Glutamatergic neuron (in vitro differentiated cells): ENCODE measurements at places on chromosomes 1 and 21. TPM values are rescaled to one million over a fixed set of nuclear protein-coding genes. Genes with fewer than 3 reads are reported as not detected.
A peak's percentile ranks its signal among the peaks of the same experiment; 100 is the strongest.

DNA sequence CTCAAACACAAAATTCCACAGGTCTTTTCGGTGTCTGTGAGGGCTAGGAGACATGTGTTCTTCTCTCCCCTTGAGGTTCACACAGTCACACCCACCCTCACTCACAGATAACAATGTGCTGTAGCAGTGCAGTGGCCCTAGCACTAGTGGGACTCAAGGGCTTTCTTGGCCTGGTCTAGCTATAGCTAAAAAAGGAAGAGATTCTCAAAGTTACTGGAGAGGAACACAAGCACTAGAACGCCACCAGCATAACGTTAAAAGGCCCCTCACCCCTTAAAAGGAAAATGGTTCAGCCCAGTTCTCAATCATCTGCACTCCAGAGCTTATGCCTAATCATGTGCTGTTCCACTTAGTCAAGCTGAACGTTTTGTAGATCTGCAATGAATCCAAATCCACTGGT is 39.5 kb downstream of the RGS8 start:
- no peak for DNase-seq
- no peaks in the 10 kb centered on the region for H3K36me3 ChIP-seq
- peaks cover 2% of the 10 kb centered on the region for H3K4me1 ChIP-seq
- H3K4me3 ChIP-seq: no peak overlapping the region

GRCh38 chr1:235304549-235305451 is 23.2 kb downstream of the ARID4B start:
- H3K27ac ChIP-seq: peak overlapping the region; percentile 3
- H3K27me3 ChIP-seq: no peaks in the 10 kb centered on the region
- H3K4me3 ChIP-seq: no peak overlapping the region
- peaks cover 8% of the 10 kb centered on the region for H3K4me1 ChIP-seq

DNA sequence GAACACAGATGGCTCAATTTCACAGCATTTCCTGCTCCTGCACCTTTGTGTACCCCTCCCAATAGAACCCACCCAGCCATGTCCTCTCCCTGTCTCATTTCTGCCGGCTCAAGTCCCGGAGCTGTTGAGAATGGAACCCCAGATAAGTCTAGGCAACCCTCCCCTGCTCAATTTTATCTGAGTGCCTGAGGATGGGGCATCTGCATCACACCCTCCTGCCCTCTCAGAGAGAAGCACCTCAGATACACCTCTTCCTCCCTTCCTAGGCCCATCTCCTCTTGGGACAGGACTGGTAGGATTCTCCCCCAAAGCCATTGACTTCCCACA is 1.1 kb downstream of the KIF21B start:
- H3K4me3 ChIP-seq: peak overlapping the region; percentile 91
- peaks cover 12% of the 10 kb centered on the region for H3K27me3 ChIP-seq
- H3K27ac ChIP-seq: peak overlapping the region; percentile 69
- no peaks in the 10 kb centered on the region for H3K36me3 ChIP-seq

DNA sequence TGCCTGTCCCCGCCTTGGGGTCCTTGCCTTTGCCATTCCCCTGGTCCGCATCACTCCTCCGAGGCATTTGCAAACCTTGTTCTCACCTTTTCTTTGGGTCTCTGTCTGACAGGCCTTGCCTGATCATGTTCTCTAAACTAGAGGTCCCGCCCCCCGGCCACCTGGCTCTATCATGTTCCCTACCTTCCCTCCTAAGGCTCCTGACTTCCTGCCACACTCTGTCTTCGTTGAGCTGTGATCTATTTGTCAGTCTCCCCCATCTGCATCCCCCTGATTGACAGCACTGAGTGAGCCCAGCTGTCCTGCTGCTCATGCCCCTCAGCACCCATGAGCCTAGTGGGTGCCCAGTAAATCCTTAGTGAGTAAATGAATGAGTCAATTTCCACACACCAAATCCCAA is 22.8 kb downstream of the ERG start:
- no peak overlapping the region for H3K27ac ChIP-seq
- DNase-seq: no peak
- no peaks in the 10 kb centered on the region for H3K27me3 ChIP-seq
- no peaks in the 10 kb centered on the region for H3K36me3 ChIP-seq
- H3K4me1 ChIP-seq: peaks cover 4% of the 10 kb centered on the region
- no peak overlapping the region for H3K4me3 ChIP-seq

- no peak for DNase-seq
- no peaks in the 10 kb centered on the region for H3K27me3 ChIP-seq
- H3K4me3 ChIP-seq: no peak overlapping the region
- no peaks in the 10 kb centered on the region for H3K36me3 ChIP-seq
- no peaks in the 10 kb centered on the region for H3K4me1 ChIP-seq
- H3K27ac ChIP-seq: no peak overlapping the region
Observed at GRCh38 chr1:170823120-170823519, 112.2 kb upstream of the MROH9 start.

GRCh38 chr1:214120951-214121350 is 133.2 kb downstream of the PROX1 start:
- no peak for DNase-seq
- peaks cover 11% of the 10 kb centered on the region for H3K4me1 ChIP-seq
- peaks cover 15% of the 10 kb centered on the region for H3K36me3 ChIP-seq

DNA sequence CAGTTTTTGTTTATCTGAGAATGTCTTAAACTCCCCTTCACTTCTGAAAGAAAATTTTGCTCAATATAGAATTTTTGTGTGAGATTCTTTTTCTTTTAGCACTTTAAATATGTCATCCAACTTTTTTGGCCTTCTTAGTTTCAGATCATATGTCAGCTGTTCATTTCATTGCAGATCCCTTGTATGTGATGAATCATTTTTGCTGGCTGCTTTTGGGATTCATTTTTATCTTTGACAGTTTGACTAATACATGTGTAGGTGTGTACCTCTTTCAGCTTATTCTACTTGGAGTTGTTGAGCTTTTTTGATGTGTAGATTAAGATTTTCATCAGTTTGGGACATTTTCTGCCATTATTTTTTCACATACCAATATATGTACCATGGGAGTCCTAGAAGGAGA is 156.8 kb downstream of the FASLG start:
- DNase-seq: no peak
- H3K27ac ChIP-seq: no peak overlapping the region
- no peak overlapping the region for H3K4me3 ChIP-seq
- H3K36me3 ChIP-seq: no peaks in the 10 kb centered on the region

DNA sequence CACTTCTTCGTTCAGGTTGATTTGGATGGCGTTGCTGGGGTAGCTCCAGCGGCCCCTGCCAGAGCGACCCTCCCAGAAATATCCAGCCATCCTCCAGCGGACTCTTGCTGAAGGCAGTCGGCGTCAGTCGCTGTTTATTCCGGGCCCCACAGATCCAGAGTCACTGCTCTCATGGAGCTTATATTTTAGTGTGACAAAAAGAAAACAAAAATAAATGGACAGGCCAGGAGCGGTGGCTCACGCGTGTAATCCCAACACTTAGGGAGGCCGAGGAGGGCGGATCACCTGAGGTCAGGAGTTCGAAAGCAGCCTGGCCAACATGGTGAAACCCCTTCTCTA is 791 bp upstream of the CFAP298 start:
- H3K27me3 ChIP-seq: peaks cover 7% of the 10 kb centered on the region
- peak overlapping the region; percentile 96 for H3K4me3 ChIP-seq
- no peaks in the 10 kb centered on the region for H3K36me3 ChIP-seq
- H3K4me1 ChIP-seq: no peaks in the 10 kb centered on the region
- no peak for DNase-seq
- peak overlapping the region; percentile 64 for H3K27ac ChIP-seq

DNA sequence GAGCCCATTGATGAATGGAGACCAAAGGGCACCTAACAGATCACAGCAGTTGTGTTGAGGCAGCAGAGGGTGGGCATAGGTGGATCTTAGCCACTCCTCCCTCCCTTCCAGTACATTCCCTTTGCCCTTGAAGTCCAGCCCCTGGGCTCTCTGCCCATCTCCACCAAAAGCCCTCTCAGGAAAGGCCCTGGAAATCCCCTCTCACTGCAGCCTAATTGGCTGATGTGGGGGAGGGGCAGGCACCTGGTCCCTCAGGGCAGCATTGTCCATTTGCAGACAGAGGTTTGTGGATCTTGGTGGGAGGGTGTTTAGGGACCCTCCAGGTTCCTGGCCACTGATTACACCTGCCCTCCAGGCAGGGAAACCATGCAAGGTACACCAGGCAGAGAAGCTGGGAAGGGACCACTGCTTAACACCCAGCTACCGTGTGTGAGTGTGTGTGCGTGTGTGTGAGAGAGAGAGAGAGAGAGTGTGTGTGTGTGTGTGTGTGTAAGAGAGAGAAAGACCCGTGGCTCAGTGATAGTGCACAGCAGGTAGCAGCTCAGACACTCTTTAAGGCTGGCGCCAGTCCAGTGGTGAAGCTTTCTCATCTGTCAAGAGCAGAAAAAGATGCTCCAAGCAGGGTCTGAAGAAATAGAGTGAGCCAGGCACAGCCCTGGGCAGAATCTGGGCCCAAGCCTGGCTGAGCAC is 71.1 kb downstream of the MATN1 start:
- no peak for DNase-seq
- peaks cover 6% of the 10 kb centered on the region for H3K27me3 ChIP-seq
- no peak overlapping the region for H3K4me3 ChIP-seq
- no peak overlapping the region for H3K27ac ChIP-seq
- peaks cover 5% of the 10 kb centered on the region for H3K4me1 ChIP-seq
- peaks cover 8% of the 10 kb centered on the region for H3K36me3 ChIP-seq

DNA sequence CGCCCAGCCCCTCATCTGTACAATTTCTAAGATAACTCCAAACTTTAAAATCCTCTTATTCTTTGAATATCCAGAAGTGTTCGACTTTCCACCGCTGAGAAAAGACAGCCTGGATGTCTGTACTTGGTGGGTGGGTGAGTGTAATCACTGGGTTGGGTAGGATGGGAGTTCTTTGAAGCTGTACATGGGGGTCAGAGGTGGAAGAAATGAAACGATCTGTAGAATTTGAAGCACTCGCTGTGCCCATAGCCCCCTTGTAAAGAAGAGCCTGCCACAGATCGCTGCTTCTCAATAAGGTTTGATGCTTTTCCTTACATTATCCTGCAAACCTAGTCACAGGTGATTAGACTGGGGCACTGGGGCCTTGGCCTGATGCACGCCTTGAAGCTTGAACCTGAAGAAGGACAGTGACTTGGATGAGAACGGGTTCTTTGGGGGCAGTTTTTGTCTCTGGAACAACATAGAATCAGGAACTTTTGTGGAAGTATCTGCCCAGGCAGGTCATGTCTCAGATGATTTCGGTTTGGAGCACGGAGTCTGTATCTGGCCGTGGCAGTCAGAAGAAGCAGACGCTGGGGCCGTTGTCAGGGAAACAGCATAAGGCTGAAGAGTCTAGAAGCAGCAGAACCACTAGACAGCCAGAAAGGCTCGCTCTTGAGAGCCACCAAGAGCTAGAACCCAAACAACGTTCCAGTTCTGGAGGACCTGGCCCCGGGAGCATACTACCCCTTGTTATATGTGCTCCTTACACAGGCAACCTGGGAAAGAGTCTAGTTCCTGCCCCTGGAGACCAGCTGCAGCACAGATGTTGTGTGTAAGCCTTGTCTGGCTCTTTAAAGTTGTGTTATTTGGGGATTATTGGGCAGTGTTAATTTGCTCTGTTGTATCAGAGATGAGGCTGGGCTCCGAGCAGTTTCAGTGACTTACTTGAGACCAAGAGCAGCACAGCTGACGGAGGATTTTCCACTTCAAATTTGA is 45.1 kb upstream of the SCCPDH start:
- H3K4me3 ChIP-seq: peak overlapping the region; percentile 44
- H3K27me3 ChIP-seq: peaks cover 17% of the 10 kb centered on the region
- H3K4me1 ChIP-seq: peaks cover 53% of the 10 kb centered on the region
- DNase-seq: no peak
- peak overlapping the region; percentile 99 for H3K27ac ChIP-seq

DNA sequence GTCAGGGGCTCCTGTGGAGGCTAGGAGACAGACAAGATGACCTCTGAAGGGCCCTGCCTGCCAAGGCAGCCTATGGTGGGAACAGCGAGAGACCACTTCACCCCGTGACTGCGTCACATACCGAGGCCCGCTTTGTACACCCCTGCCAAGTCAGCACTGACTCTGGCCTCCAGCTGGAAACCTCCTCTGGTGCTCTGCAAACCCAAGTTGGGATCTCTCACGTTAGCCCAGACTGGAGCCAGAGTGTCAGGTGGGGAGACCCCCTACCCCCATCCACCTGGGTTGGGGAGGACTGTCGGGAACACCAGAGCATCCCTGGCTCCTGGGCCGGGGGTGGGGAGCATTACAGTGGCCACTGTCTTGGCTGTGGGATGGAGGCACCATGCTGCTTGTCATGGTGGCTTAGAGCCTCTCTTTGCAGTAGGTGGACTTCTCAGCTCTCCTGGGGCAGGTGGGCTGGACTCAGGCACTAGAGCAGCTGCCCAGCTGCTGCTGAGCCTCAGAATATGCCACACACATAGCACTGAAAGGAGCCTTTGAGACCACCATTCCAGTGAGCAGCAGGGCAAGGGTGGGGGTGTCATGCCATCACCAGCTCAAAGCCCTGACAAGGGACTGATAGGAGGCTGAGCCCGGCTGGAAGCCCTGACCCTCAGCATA is 50.4 kb downstream of the ELK4 start:
- H3K27ac ChIP-seq: no peak overlapping the region
- no peak overlapping the region for H3K4me3 ChIP-seq
- DNase-seq: no peak
- H3K4me1 ChIP-seq: peaks cover 2% of the 10 kb centered on the region
- H3K36me3 ChIP-seq: no peaks in the 10 kb centered on the region

GRCh38 chr1:161678500-161678899 is 15.6 kb downstream of the FCGR2B start:
- peaks cover 3% of the 10 kb centered on the region for H3K27me3 ChIP-seq
- no peaks in the 10 kb centered on the region for H3K36me3 ChIP-seq
- DNase-seq: no peak
- no peak overlapping the region for H3K4me3 ChIP-seq
- no peak overlapping the region for H3K27ac ChIP-seq
- H3K4me1 ChIP-seq: no peaks in the 10 kb centered on the region

DNA sequence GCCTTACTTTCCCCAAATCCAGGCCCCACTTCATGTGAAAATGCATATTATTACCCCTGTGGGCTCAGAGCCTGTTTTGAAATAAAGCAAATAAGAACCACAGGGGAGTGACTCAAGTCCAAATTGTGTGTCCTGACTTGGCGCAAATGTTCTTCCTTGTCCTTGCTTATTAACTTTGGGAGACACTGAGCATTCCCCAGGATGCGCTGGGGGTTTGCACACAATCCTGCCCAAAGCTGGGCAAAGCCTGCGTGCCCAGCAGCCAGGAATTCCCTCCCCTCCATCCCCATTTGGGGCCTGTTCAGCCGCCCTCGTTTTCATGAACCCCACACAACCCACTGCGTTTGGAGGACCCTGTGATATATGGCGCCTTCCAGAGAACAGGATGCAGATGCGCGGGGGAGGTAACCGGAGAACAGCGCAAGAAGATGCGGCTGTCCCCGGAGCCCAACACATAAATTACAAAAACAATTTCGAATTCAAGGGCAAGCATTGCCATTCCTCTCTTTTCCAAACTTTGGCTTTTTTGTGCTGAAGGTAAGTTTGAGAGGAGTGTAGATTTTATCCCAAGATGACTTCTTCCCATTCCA is 42.4 kb upstream of the CLDN14 start:
- no peak for DNase-seq
- H3K27ac ChIP-seq: no peak overlapping the region
- peaks cover 3% of the 10 kb centered on the region for H3K4me1 ChIP-seq
- no peaks in the 10 kb centered on the region for H3K27me3 ChIP-seq

GRCh38 chr1:214446772-214447556 is 104.4 kb downstream of the PTPN14 start:
- H3K27ac ChIP-seq: peak overlapping the region; percentile 67
- H3K4me1 ChIP-seq: peaks cover 41% of the 10 kb centered on the region
- H3K27me3 ChIP-seq: no peaks in the 10 kb centered on the region
- H3K36me3 ChIP-seq: no peaks in the 10 kb centered on the region

The RGS18 gene
- not detected for total RNA-seq

The GBP6 gene
- not detected for total RNA-seq

The COL8A2 gene
- total RNA-seq: not detected

The ZNF683 gene
- total RNA-seq: not detected

The TAS1R1 gene
- not detected for total RNA-seq

The DMBX1 gene
- total RNA-seq: not detected

The OR2L2 gene
- 0.25 TPM for total RNA-seq

The PRPF38B gene
- total RNA-seq: 52.2 TPM

The CD48 gene
- total RNA-seq: not detected

The DNAH14 gene
- 36.6 TPM for total RNA-seq
